ENCODE measurements at places on chromosomes 6 and 20. TPM values are rescaled to one million over a fixed set of nuclear protein-coding genes. Genes with fewer than 3 reads are reported as not detected.

DNA sequence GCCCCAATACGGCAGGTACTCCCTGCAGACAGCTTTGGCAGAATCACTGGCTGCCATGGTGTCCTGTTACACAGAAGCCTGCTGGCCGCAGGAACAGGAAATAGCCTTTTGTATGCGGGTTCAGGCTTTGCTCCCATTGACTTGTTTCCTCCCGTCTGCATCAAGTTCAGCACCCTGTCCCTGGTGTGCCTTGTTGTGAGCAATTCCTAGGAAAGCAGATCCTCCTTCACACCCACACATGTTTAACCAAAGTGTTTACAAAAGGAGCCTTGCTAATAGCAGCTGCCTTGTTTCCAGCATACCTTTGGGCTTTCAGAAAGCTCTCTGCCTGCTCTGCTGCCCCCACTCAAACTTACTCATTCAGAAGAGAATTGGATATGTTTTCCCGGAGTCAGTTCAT, 127.2 kb upstream of the SUPT3H start:
- H3K4me3 ChIP-seq: no peak overlapping the region
- no peaks in the 10 kb centered on the region for H3K27me3 ChIP-seq
- H3K27ac ChIP-seq: no peak overlapping the region
- DNase-seq: no peak
- H3K36me3 ChIP-seq: peaks cover 2% of the 10 kb centered on the region
- H3K4me1 ChIP-seq: peaks cover 2% of the 10 kb centered on the region

DNA sequence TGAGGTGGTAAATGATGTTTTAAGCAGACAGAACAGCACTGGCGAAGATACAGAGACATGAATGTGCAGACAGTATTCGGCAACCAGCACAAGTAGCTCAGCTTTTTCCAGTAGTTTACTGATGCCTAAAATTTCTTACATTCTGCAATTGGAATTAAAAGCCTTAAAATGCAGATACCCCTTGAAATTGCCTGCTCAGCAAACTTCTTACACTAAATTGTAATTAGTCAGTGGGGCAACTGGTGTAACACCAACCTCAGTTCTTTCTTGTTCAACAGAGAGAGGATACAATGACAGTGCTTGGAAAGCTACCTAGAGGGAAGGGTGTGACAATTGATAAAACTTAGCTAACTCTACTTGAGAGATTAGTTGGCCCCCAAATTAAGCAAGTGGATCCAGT, 121.1 kb upstream of the ENPP5 start:
- no peaks in the 10 kb centered on the region for H3K27me3 ChIP-seq
- H3K36me3 ChIP-seq: no peaks in the 10 kb centered on the region
- H3K27ac ChIP-seq: no peak overlapping the region
- DNase-seq: no peak
- no peaks in the 10 kb centered on the region for H3K4me1 ChIP-seq
- H3K4me3 ChIP-seq: no peak overlapping the region

LY6G6C gene
- 7.0 TPM for polyA plus RNA-seq

GRCh38 chr20:19137641-19138040, 74.8 kb upstream of the SLC24A3 start:
- no peaks in the 10 kb centered on the region for H3K36me3 ChIP-seq
- no peaks in the 10 kb centered on the region for H3K4me1 ChIP-seq
- no peak for DNase-seq
- H3K4me3 ChIP-seq: no peak overlapping the region
- H3K27me3 ChIP-seq: no peaks in the 10 kb centered on the region
